ENCODE measurements at places on chromosomes 13 and 19. TPM values are rescaled to one million over a fixed set of nuclear protein-coding genes. Genes with fewer than 3 reads are reported as not detected.

The ZNF841 gene
- 5.2 TPM for polyA plus RNA-seq

The PDX1 gene
- not detected for polyA plus RNA-seq

The CACNG8 gene
- not detected for polyA plus RNA-seq

The PLK5 gene
- polyA plus RNA-seq, result not detected

The ZNF653 gene
- 1.2 TPM for polyA plus RNA-seq

The TMEM150B gene
- polyA plus RNA-seq, result 100 TPM

The MEIOSIN gene
- not detected for polyA plus RNA-seq

The KIRREL2 gene
- polyA plus RNA-seq, result not detected

The ZNF132 gene
- 0.40 TPM for polyA plus RNA-seq

The ATP8A2 gene
- not detected for polyA plus RNA-seq

The KIR3DL1 gene
- polyA plus RNA-seq, result not detected

The SLITRK5 gene
- not detected for polyA plus RNA-seq

The ZFP30 gene
- polyA plus RNA-seq, result 0.28 TPM

The PCSK4 gene
- not detected for polyA plus RNA-seq

The VASP gene
- polyA plus RNA-seq, result 132 TPM

The CCDC70 gene
- polyA plus RNA-seq, result not detected

The IGFL3 gene
- not detected for polyA plus RNA-seq

The ZNF460 gene
- 2.8 TPM for polyA plus RNA-seq

The ZNF578 gene
- not detected for polyA plus RNA-seq

The RGL3 gene
- not detected for polyA plus RNA-seq

The PSG1 gene
- polyA plus RNA-seq, result not detected
